ENCODE measurements at places on chromosomes 4 and X.

DNA sequence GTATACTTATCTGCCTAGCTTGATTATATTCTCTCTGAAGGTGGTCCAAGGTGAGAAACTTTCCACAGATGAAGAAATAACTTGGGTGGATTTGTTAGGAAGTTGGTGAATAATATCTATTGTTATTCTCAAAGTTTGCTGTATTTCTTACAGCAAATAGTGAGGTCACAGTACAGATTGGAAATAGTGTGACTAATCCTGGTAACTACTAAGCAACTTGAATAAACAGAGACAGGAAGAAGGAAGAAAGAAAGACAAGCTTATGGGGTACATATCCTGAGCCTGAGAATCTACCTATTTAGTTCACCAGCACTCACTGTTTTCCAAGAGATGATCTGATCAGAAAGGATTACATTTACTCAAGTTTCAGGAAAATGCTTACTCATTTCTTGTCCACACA is 1416.1 kb downstream of the RPA4 start:
- no peak for DNase-seq

DNA sequence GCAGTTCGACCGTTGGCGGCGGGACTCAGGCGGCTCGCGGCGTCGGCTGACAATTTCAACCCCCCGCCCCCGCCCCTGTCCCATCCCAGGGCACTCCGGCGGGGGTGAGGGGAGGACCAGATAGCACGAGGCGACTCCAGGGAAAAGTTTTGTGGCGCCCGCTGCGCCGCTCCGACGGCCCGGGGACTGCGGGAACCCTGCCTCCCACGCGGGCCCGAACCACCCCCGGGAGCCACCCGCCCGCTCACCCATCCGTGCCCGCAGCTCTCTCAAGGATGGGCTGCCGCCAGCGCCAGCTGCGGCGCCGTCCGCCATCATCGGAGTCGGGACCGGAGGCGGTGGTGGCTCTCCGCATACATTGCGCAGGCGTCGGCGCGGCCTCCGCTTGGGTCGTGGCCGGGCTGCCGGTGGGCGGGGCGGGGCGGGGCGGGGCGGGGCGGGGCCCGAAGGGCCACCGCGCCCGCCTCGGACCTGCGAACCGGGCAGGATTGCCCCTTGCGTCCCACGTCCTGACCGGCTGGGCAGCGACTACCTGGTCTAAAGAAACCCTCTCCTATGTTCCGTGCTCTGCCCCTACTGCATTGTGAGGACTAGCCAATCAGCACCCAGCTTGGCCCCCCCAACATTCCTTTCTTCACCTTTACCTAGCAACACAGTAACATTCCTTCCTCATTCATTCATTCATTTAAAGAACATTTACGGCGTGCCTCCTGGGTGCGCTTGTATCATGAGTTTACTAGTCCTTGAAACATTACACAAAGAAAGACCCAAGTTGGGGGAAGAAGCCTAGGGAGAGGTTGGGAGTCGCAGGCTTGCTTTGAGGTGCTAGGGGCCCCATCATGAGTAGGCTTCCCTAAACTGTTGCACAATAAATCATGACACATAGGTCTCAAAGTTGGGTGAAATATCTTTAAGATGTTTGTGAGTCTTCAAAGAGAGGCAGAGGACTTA is at the start of gene MAP7D3:
MAP7D3 (minus strand) TSS at position 360 of the 951 bp plus-strand sequence; CDS start at position 318, 42 bp downstream.
- DNase-seq = peak; percentile 79

- no peak for DNase-seq
These were observed 20.7 kb upstream of the CSN1S1 start for GRCh38 chr4:69910016-69910782.

DNA sequence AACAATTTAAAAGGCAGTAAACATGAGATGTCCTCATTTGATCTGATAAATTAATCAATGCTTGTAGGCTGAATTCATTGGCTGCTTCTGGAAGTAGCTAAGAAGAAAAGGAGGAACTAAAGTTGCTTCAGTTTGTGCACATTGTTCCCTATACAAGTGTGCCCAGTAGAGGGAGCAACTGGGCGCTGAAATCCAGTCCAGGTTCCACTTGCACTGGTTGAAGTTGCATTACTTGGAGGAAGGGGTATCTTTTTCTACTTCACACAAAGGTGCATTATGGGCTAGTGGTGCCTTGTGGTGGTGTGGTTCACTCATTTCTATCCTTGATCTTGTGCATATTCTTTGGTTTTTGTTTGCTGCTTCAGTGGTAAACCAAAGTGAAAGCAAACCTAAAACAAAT is 67.9 kb upstream of the SOX3 start:
- DNase-seq = peak; percentile 74

- no peak for DNase-seq
These were observed 64.1 kb upstream of the MAMLD1 start for GRCh38 chrX:150298841-150299551.

DNA sequence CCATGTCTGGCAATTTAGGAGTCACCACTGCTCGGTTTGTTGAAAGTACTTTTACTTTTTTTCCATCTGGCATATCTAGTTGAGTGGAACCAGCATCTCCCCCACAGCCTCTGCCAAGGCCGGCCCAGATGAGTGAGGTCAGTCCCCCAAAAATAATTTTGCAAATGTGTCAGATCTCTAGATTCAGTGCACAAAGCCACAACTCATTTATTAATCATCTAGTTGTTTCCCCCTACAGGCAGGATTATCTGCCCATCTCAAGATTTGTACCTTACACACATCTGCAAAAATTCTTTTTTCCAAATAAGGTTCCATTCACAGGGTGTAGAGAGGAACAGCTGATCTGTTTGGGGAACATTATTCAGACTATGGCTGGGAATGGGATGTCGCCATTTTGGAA is 174.0 kb upstream of the MXRA5 start:
- DNase-seq = no peak

GRCh38 chr4:61662362-61662761 is 462.2 kb downstream of the ADGRL3 start:
- no peak for DNase-seq

DNA sequence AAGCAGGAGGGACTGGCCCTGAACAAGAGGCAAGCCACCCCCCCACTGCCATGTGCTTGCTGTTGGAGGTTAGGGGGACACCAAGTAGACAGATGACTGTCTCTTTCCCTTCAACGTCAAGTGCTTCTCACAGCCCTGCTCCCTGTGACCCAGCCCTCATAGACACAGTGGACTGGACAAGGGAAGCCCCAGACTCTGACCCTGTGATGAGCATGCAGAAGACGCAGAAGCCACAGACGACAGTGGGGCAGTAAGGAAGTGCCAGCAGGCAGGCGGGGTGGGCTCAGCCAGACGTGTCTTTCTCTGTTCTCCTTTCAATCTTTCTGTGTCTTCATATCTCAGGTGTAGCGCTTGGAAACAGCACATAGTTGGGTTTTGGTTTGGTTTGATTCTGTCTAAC is 2.4 kb upstream of the L1CAM start:
- no peak for DNase-seq

DNA sequence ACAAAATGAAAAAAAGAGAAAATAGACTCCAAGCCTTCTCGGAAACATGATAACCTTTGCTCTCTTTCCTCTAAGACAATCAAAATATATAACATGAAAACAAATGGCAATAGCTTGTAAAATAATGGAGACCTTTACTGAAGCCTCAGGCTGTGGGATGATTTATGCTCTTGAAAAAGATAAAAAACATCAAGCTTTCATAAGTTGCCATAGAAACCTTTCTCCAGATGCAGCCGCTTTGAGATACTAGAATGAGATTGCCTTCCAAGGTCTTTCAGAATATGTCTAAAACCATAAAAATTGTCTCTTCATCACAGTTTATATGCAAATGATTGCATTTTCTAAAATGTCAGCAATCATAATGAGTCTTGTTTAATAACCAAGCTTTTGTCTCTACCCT is 31.6 kb downstream of the MAOB start:
- DNase-seq = no peak

DNA sequence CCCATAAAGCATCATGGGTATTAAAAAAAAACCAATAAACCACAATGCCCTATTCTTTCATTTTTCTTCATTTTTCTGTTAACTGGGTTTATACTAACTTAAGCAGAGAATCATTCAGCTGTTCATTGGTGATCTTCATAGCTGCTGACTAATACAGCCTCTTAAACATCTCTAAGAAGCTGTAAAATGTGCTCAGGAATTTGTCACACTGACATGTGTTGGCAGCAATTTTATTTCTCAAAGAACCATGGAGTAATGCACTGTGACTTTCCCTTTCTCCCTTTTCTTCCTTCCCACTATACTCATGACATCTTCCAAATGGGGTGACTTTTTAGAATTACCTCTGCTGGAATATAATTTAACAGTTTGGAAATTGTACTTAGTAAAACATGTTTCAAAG is 315.4 kb downstream of the ANTXR2 start:
- DNase-seq = no peak

DNA sequence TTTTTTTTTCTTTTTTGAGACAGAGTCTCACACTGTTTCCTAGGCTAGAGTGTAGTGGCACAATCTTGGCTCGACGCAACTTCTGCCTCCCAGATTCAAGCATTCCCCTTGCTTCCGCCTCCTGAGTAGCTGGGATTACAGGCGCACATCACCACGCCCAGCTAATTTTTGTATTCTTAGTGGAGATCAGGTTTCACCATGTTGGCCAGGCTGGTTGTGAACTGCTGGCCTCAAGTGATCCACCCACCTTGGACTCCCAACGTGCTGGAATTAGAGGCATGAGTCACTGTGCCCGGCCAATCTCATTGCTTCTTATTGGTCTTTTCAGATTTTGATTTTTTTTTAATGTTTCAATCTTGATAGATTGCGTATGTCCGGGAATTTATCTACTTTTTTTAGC is 124.4 kb downstream of the NBDY start:
- no peak for DNase-seq

- no peak for DNase-seq
These were observed 231.4 kb upstream of the ANKRD50 start for GRCh38 chr4:124943938-124944337.

DNA sequence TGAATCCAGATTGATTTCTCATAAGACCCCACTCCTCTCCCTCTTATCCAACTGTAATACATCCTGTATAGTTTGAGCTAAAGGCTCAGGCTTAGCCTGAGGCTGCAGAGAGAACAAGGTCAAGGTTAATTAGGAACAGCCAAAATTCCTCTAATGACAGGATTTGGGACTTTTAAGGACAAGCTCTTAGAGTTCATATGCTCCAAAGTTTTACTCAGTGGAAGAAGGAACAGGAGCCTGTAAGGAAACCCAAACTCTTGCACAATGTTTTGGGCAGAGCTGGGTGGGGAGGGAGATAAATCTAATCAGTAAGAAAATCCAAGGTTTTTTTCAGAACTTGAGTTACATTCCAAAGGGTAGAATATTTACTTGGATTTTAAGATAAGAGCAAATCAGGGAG is 238.8 kb downstream of the QDPR start:
- DNase-seq = no peak

GRCh38 chr4:167101035-167101434 is 133.3 kb downstream of the SPOCK3 start:
- DNase-seq = no peak

GRCh38 chr4:152095701-152096070 is 334.9 kb upstream of the GATB start:
- DNase-seq = no peak

Data from islet precursor cell (in vitro differentiated cells).